ENCODE measurements at places on chromosomes 4 and X. TPM values are rescaled to one million over a fixed set of nuclear protein-coding genes. Genes with fewer than 3 reads are reported as not detected.
A peak's percentile ranks its signal among the peaks of the same experiment; 100 is the strongest.

Gene EREG
- not detected for total RNA-seq

Gene LNX1
- total RNA-seq = 9.5 TPM

Gene APLN
- 15.9 TPM for total RNA-seq

Gene L1CAM
- total RNA-seq = 4.0 TPM

Gene AVPR2
- total RNA-seq = 3.1 TPM

Gene EDA
- total RNA-seq = 7.3 TPM

Gene SNCA
- total RNA-seq = 7.0 TPM

Gene AMER1
- 5.6 TPM for total RNA-seq

Gene COX7B2
- not detected for total RNA-seq

Gene CSAG3
- not detected for total RNA-seq

Gene REPS2
- 7.6 TPM for total RNA-seq

Gene MND1
- 0.38 TPM for total RNA-seq

Gene MMRN1
- 2.4 TPM for total RNA-seq

Gene IL13RA2
- total RNA-seq = not detected

Gene NR3C2
- 23.9 TPM for total RNA-seq

Gene SH2D1A
- 0.30 TPM for total RNA-seq

Gene KLHL4
- total RNA-seq = 0.74 TPM

Gene RBM47
- total RNA-seq = 2.7 TPM

GRCh38 chr4:113468165-113469022 lies 293.1 kb downstream of the CAMK2D start:
- peak; percentile 55 for DNase-seq

GRCh38 chr4:118760092-118760491 lies 74.9 kb downstream of the METTL14 start:
- no peak for DNase-seq

GRCh38 chr4:5722328-5722727 lies 11.3 kb downstream of the EVC start:
- DNase-seq = no peak

GRCh38 chrX:20693078-20693477 lies 426.4 kb upstream of the RPS6KA3 start:
- no peak for DNase-seq

DNA sequence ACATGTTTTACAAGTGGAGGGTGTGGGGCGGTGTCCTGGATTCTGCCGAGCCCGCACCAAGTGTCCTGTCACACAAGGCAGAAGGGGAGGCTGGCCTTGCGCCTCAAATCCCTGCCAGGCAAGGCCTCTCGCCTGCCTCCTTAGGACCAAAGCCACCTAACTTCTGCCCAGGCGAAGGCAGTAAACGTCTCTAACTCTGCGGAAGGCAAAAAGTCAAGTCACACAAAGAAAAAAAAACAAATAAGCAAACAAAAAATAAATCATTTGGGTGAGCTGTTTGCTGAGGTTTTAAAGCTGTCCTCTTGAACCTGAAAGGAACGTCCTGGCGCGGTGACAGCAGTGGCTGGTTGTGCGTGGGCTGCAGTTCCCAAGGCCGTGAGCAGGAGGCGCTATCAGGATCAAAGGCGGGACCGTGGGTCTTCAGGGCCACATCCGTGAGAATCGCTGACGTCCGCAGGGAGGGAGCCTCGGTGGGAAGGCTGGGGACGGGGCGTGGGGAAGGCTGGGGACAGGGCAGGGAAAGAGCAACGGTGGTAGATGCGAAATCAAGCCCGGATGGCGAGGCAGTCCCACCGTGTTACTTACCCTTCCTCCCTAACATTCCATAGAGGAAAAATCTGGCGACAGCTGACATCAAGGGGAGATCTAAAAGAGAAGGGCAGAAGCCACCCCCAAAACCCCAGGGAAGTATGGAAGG lies 99.1 kb downstream of the TRAPPC11 start:
- peak; percentile 66 for DNase-seq

GRCh38 chrX:55107911-55108310 lies 19.1 kb downstream of the PAGE2 start:
- DNase-seq = no peak

- no peak for DNase-seq
Observed at GRCh38 chr4:8779490-8779932, 92.1 kb downstream of the HMX1 start.

DNA sequence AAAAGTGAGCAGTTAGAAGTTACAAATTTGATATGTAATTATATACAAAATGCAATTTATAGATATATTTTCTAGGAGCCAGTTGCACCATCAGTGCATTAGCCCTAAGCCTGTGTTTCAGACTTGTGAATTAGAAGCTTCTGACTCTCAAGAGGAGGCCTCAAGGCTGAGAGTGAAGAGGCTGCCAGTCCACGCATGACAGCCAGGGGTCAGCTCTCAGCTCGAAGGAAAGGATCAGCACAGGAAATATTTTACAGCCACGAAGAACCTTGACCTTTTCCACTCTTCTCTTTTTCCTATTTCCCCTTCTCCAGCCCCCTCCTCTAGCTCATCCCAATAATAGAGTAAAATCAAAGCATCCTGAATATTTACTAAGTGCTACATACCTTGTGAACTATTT lies 642.4 kb downstream of the TRIML1 start:
- no peak for DNase-seq

GRCh38 chrX:108735679-108736508 lies 469 bp downstream of the IRS4 start:
- DNase-seq = no peak

- DNase-seq = no peak
Observed at GRCh38 chrX:12866451-12867377, at the start of gene TLR7. TLR7 (plus strand) TSS chrX:12867072; CDS start chrX:12867579, 507 bp downstream.

DNA sequence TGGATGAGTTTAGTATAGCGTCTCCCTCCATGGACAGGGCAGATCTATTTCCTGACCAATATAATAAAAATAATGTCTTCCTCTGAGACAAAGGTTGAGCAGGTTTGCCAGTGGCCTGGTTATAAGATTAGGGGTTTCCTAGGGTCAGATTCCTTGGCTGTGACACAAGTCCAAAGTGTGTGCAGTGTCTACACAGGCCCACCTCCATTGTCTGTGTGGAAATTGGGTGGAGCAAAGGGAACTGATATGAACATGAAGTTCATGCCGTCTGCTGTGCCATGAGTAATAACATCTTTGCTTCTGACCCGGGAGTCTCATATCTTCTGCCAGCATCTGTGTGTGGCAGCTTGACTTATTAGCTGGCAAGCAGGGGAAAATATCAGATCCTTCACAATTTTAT lies 187.7 kb upstream of the BOD1L1 start:
- no peak for DNase-seq

GRCh38 chr4:119506806-119507205 lies 121.8 kb downstream of the PDE5A start:
- no peak for DNase-seq

DNA sequence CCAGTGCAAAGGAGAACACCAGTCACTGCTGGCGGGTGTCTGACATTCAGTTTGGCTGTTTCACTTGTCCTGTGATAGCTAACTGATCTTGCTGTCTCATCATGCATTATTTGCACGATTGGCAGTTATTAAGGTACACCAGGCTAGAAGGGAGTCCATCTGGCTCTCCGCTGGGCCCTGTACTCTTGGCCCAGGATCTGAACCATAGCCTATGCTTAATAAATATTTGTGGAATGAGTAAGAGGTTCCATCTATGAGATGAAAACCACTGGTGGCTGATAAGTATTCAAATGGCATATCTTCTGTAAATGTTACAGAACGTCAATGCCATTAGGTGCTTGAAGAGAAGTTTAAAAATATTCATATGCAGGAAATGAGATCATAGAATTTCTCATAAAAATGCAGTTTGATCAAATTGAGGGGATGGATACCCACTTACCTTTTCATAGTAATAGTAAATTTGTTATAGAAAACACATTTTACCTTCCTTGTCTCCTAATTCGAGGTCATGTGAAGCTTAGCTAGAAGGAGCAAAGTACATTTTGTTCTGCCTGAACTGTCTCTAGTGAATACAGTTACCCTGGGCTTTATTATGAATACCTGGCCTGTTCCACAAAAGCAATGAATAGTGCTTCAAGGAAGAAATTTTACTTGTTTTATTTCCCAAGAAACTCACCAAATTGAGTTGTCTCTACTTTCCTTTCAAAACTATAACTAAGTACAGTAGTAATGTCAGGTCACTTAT lies 213.5 kb downstream of the CBR4 start:
- no peak for DNase-seq

DNA sequence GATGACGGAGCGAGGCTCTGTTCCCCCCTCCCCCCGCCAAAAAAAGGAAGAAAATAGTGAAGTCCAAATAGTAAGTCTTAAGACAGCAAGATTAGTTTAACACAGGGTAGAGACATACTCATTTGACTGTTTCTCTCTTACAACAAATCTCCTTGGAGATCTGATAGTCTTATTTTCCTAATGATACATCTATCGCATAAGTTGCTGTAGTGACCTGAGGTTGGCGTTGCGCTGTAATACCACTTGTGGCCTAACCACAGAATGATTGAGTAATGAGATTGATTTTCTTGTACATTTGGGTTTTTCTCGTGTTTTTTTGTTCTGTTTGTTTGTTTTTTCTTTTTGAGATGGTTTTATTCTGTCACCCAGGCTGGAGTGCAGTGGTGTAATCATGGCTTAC lies 27.2 kb downstream of the OCIAD1 start:
- DNase-seq = no peak

- no peak for DNase-seq
Observed at GRCh38 chr4:39302901-39303300, 63.3 kb downstream of the RFC1 start.

DNA sequence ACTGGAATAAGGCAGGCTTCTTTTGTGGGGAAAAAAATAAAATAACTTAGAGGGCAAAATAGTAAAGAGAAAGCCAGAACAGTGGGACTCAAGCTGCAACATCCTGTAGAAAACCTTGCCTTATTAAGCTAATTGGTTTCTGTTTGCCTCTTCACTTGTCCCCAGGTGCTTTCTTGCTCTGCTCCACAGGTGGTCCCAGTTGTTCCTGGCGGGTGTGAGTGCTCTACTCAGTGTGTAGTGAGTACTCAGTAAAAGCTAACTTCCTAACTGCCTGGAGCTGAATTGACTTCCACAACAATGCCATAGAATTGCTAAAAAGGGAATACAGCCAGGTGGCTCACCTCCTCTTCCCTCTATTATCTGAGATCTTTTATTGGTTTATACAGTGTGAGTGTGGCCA lies 930.2 kb downstream of the C4orf33 start:
- no peak for DNase-seq

DNA sequence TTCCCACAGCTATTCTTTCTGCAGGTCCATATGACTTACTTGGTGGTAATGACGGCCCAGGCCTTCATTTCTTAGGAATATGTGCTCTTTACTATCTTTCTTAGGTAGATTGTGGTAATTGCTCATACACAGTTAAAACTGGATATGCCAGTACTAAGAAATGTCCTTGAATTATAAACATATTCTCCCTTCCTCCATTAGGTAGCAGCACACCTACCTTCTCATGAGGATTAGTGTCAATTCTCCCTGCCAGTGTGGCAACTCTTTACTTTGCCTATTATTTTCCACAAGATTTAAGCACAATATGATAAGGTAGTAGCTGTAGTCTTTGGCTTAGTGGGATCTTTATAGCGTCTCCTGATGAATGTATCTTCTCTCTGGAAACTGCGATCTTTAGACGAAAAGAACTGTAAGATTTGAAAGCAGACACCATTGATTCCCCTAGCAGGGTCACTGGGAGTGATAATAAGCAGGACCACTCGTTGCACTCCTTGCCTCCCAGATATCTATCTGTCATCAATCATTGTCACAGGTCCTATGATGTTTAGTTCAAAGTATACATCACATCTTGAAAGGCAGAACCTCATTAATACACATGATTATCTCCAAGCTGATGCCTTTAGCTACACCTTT lies 1240.7 kb downstream of the C4orf33 start:
- no peak for DNase-seq

GRCh38 chrX:41686788-41687187 lies 2.0 kb upstream of the GPR34 start:
- DNase-seq = no peak

DNA sequence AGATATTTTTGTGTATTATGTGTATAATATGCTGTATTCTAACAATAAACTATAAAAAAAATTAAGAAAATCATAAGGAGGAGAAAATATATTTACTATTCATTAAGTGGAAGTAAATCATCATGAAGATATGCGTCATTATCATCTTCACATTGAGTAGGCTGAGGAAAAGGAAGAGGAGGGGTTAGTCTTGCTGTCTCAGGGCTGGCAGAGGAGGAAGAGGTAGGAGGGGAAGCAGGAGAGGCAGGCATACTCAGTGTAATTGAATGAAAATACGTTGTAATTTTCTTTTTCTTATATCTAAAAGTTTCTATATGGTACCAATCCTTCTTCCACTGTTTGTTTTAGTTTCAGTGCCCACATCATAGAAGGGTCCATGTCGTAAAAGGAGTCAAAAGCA lies 9.8 kb upstream of the TMEM185A start:
- DNase-seq = no peak

GRCh38 chr4:43763029-43763610 lies 685.5 kb downstream of the KCTD8 start:
- no peak for DNase-seq

GRCh38 chr4:101089168-101089567 lies 258.2 kb downstream of the PPP3CA start:
- no peak for DNase-seq

GRCh38 chrX:74349387-74349786 lies 45.4 kb downstream of the ZCCHC13 start:
- no peak for DNase-seq

GRCh38 chrX:30304866-30305265 lies 4.3 kb downstream of the NR0B1 start:
- DNase-seq = no peak

GRCh38 chr4:77014256-77014655 lies 61.5 kb downstream of the CCNI start:
- DNase-seq = no peak

DNA sequence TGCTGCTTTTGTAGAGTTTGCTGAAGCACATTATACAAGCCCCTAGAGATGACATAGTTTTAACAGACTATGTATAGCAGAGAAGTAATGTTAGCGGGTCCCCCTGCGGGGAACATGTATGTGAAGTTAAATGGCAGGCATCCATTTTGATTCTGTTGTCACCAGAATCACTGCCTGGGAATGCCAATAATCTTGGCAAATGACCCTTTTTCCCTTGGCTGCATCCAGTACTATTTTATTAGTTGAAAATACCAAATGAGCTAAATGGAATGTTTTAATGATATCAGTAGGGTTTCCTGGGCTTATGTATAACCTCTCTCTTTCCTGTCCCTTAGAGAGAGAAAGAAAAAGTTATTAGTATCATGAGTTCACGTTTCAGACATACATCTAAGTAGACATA lies 93.6 kb downstream of the LIMCH1 start:
- no peak for DNase-seq

- no peak for DNase-seq
Observed at GRCh38 chrX:142251680-142252079, 46.6 kb upstream of the MAGEC2 start.

GRCh38 chr4:40246938-40247337 lies 50.1 kb downstream of the RHOH start:
- DNase-seq = no peak

- no peak for DNase-seq
Observed at GRCh38 chr4:163948920-163949455, 454.5 kb downstream of the TMA16 start.

GRCh38 chr4:85402371-85402770 lies 72.6 kb upstream of the ARHGAP24 start:
- no peak for DNase-seq

Measured in left ventricle myocardium inferior (tissue), 1 donor.